Stimulated activated CD8-positive, alpha-beta memory T cell treated with anti-CD3 and anti-CD28 coated beads, Interleukin-2, amount 100 ng/mL, for 1 hour (primary cell): ENCODE measurements at places on chromosomes 5 and 9.

DNA sequence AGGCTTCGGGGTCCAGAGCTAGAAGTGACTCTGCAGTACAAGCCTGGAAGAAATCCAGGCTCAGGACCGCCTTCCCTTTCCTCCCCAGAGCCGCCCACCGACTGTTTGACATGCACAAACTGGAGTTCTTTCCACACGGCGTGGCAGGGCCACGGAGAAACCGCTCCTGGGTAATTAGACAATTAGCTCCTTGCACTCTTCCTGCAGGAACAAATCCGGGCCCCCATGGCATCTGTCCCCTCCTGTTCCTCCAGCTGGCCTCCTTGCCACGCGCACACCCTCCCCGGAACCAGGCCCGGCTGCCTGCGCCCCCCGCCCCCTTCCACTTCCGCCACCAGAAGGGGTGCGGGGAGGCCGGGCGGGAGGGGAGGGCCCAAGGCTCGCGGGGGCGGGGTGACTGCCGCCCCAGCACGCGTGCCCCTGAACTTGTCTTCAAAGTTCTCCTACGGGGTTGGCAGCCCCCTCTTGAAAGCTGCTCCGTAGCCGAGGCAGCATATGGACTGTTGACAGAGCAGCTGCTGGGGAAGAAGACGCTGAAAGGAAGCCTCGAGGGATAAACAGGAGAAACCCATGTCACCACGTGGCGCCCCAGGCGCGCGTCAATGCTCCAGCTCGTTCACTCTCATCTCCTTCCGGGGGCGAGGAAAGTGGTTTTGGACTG lies 74.3 kb downstream of the SEC61B start:
- no peak for DNase-seq

- DNase-seq: no peak
Measured at GRCh38 chr5:121853850-121854249, 2.2 kb downstream of the FTMT start.

- DNase-seq: no peak
Measured at GRCh38 chr9:131703697-131704096, 36.2 kb downstream of the RAPGEF1 start.

DNA sequence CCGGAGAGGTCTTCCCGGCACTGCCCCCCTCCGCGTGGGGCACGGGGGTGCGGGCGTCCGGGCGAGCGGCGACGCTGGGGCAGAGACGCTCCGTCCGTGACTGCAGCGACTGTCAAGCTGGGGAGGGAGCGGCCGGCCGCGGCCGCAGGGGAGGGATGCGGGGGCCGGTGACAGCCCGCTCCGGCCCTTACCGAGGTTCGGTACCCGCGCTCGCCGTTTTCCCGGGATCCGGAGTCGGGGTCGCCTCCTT lies 400 bp downstream of the KDM4C start:
- DNase-seq: no peak

DNA sequence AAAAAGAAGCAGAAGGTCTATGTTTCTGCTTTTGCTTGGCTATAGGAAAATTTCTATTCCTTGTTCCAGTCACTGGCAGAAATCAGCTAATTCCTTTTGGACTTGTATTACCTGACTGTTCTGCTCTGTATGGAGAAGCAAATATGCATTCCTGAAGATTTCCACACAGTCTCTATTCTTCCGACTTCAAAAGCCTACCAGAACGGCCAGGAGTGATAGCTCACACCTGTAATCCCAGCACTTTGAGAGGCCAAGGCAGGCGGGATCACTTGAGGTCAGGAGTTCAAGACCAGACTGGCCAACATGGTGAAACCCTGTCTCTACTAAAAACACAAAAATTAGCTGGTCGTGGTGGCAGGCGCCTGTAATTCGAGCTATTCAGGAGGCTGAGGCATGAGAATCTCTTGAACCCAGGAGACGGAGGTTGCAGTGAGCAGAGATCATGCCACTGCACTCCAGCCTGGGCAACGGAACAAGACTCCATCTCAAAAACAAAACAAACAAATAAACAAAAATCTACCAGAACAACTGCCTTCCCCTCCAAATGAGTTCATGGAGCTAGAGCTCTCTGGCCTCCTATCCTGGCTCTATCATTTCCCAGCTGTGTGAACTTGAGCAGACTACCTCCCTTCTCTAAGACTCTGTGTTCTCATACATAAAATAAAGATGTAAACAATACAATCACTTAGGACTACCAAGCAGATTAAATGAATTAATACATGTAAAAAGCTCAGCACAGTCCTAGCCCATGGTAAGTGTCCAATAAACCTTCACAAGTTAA lies 17.0 kb downstream of the MYO10 start:
- DNase-seq: no peak

DNA sequence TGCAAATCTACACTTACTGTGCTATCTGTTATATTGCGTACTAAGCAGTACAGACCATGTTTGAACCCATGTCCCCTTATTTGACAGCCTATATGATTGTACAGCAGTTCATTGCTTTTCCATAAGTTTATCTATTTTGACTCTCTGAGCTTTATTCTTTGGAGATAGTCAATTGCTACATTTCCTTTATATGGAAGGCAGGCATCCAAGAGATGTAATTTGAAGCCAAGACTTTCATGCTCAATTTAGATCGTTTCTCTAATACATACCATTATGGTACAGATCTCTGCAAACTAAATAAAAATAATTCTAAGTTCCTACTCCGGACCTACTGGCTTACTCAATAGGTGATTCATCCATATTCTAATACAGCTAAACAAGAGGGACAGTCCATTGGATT lies 424.8 kb downstream of the TMEM38B start:
- DNase-seq: no peak

DNA sequence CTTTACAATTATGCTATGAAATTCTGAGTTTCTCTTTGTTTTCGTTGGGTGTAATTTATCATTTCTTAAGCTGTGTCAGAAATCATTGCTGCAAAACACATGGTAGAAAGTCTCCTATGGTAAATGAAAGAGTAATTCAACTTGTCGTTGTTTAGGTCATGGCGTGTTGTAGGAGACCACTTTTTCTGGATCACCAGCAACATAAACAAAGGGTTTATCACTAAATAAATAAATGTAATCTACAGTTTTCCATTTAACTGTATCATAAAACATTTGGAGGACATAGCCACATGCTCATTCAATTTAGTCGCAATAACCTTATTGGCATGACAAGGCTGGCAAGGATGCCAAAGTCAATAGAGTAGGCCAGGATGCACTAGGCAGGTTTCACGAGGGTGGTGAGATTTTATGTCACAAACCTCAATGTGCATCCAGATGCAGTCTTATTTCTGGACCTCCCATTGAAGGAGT lies 154.4 kb upstream of the ERCC6L2 start:
- DNase-seq: no peak

DNA sequence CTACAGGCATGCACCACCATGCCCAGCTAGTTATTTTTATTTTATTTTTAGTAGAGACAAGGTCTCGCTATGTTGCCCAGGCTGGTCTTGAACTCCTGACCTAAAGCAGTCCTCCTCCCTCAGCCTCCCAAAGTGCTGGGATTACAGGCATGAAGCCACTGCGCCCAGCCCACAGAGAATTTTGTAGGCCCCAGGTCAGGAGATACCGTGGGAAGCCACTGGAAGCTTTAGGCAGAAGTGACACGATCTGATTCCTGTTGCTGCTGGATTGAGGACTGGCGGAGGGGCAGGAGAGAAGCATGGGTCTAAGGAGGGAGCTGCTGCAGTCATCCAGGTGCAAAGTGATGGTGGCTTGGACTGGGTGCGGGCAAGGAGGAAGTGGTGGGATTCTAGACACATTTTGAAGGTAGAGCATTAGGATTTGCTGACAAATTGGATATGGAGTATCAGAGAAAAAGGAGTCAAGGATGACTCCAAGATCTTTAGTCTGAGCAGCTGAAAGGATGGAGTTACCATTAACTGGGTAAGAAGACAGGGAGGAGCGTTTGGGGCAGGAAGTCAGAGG lies 20.7 kb downstream of the TCF7 start:
- DNase-seq: no peak

GRCh38 chr5:140023611-140024191 lies 19.4 kb downstream of the NRG2 start:
- DNase-seq: no peak
